GM12891 (cell line): ENCODE measurements at places on chromosomes 12 and 14.

DNA sequence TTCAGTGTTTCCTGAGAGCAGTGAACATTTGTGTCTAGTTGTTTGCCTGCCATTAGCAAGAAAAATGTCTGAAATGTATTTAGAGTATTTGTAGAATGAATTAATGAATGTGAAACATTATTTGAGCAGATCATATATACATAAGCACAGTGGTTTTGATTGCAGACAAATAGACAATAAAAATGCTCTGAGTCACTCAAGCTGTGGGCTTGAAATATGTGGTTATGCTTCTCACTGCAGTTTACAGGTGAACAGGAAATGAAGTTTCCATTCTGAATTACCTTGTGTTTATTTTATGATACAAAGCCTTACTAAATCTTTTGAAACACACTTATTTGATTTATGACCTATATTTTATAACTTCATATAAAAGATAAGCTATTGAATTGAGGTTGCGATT lies 827.7 kb downstream of the TMTC2 start:
- DNase-seq, result no peak

DNA sequence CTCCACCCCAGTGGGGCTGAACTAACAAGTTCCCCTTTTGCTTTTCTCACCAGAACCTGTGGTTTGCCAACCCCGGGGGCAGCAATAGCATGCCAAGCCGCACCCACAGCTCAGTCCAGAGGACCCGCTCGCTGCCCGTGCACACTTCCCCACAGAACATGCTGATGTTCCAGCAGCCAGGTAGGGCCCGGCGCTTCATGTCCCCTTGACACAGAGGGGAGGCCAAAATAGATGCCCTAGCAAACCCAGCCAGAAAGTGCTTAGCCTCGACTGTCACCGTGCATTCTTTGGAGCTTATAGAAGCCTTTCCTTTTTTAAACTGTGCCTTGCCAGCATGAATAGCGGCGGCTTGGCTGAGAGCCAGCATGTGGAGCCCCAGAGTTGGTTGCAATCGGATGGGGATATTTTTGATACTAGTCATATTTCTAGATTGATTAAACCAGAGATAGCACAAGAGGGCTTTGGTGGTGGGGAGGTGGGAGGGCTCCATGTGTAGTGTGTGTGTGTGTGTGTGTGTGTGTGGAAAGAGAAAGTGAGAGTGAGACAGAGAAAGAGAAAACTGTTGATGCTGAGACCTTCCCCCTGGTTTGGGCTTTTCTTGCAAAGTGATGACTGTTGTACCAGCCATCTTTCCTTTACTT lies 126.1 kb downstream of the GCH1 start:
- peak; percentile 34 for DNase-seq

DNA sequence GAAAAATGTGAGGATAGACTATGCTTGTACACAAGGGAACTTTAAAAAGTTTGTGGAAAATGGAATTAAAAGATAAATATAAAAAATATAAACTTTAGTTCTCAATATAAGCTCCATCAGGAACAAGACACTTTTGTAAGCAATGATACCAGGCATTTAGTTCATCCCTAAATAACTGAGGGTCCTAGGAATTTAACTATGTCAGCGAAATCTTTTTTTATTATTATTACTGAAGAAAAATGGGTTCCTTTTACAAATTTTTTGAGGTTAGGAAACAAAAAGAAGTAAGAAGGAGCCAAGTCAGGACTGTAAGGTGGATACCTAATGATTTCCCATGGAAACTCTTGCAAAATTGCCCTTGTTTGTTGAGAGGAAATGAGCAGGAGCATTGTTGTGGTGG lies 102.8 kb downstream of the TRMT5 start:
- DNase-seq, result no peak

DNA sequence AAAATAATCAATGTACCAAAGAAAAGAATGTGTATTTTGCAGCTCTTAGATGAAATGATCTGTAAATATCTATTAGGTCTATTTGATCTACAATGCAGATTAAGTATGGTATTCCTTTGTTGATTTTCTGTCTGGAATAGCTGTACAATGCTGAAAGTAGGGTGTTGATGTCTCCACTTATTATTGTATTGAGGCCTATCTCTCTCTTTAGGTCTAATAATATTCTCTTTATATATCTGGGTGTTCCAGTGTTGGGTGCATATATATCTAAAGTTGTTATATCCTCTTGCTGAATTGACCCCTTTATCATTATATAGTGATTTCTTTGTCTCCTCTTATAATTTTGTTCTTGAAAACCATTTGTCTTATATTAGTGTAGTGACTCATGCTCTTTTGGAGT lies 885.5 kb upstream of the FOXG1 start:
- DNase-seq, result no peak

DNA sequence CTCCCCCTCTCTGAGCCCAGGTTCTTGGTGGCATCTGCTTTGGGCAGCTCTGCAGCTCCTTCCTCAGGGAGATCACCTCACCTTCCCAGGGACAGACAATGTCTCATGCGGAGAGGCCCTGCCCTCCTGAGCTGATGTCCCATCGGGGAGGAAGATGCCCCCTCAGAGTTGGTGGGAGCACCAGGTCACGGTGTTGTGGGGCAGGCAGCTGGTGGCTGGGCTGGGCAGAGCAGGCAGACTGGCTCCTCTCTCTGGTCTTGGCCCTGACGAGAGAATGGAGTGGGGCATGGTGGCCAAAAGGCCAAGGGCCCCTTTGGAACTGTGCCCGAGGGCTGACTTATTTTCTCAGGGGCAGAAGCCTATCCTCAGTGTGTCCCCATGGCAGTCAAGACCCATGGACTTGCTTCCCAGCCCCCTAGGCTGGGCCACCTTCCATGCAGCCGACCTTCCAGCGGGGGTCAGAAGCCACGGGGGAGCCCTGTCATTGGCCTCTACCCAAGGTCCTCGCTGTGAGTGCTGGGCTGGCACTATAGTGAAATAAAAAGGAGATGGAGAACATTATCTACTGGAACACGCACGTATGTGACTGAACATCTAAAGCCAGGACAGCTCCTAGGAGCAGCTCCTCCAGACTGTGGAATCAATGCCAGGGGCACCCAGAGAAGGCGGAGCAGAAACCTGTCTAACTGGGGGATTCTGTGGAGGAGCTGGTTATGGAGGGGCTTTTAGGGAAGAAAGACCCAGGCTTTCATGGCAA lies 21.9 kb downstream of the PPP2R5C start:
- DNase-seq, result no peak

DNA sequence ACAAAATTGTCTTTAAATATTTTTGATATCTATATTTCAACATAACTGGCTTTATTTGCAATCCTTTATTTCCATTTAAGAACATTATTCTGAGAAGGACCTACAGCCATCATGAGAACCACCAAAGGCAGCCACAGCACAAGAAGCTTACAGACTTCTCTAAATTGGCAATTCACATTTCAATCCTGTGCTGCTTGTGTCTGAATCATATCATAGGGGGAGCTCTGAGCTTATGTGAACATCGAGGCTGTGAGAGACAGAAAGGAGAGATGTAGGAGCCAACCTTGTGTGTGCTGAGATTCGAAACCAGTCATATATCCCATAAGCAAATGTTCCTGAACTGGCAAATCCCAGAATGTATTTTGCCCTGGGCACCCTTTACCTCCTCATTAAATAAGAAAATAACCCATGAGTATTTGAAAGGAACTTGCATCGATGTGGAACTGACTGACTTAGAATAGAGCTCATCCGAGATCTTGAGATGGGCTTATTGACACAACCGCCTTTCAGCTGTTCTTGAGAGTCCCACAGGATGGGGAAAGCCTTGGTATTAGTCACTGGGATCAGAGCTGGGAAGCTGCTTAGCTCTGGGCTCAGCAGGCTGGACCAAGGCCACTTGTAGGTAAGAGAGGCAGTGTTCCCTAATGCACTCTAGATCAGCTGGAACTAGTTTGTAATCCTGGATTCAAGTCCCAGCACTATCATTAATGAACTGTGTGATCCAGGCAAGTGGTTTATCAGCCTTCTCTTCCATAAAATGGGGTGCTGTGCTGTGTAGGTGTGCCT lies 329.8 kb downstream of the CACNA1C start:
- no peak for DNase-seq

DNA sequence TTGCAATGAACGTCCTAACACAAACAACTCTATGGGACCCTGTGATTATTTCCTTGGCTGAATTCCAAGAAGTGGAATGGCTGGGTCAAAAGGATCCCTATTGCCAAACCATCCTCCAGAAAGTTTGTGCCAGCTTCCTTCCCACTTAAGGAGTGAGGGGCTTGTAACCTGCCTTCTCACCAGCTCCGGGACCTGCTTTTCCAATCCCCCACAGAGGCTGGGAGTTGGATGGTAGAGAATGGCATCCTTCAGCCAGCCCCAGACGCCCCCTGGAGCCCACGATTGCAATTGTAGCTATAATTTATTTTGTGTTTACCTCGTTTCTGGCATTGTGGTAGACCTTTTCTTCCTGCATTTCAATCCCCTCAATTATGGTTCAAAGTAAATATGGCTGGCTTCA lies 9.7 kb upstream of the ZDHHC22 start:
- DNase-seq, result peak; percentile 37

DNA sequence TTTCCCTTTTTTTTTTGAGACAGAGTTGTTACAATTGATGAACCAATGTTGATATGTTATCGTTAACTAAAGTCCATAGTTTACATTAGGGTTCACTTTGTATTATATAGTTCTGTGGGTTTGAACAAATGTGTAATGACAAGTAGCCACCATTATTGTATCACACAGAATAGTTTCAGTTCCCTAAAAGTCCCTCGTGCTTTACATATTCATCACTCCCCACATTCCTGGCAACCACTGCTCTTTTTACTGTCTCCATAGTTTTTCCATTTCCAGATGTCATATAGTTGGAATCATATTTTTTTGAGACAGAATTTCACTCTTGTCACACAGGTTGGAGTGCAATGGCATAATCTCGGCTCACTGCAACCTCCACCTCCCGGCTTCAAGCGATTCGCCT lies 12.5 kb downstream of the HSD17B6 start:
- no peak for DNase-seq

DNA sequence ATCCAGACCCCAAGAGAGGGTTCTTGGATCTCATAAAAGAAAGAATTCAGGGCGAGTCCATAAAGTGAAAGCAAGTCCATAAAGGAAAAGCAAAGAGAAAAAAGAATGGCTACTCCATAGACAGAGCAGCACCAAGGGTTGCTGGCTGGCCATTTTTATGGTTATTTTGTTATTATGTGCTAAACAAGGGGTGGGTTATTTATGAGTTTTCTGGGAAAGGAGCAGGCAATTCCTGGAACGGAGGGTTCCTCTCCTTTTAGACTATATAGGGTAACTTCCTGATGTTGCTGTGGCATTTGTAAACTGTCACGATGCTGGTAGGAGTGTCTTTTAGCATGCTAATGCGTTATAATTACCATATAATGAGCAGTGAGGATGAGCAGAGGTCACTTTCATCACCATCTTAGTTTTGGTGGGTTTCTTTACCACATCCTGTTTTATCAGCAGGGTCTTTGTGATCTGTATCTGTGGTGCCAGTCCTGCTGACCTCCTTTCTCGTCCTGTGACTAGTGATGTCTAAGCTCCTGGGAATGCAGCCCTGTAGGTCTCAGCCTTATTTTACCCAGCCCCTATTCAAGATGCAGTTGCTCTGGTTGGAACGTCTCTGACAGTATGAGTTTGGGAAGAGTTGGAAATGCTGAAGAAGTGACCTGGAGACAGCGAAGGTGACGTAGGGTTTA lies 100.5 kb downstream of the ZNF664 start:
- DNase-seq, result no peak

DNA sequence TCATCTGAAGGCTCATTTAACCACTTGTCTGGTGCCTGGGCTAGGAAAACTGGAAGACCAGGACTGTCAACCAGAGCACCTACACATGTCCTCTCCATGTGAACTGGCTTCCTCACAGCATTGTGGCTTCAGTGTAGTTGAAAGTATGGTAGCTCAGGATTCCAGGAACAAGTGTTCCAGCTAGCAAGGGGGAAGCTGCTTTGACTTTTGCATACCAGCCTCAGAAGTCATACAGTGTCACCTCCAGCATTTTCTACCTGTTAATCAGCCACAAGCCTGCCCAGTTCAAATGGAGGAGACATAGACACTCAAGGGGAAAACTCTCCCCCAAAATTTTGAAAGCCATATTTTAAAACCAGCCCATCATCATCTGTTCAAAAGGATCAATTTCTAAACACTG lies 212.8 kb upstream of the CAND1 start:
- no peak for DNase-seq

- DNase-seq, result no peak
Observed at GRCh38 chr12:79374545-79374944, 316.2 kb downstream of the PAWR start.

- DNase-seq, result no peak
Observed at GRCh38 chr12:24741216-24741615, 207.7 kb downstream of the BCAT1 start.

- DNase-seq, result no peak
Observed at GRCh38 chr12:4958697-4959375, 49.1 kb downstream of the KCNA1 start.

DNA sequence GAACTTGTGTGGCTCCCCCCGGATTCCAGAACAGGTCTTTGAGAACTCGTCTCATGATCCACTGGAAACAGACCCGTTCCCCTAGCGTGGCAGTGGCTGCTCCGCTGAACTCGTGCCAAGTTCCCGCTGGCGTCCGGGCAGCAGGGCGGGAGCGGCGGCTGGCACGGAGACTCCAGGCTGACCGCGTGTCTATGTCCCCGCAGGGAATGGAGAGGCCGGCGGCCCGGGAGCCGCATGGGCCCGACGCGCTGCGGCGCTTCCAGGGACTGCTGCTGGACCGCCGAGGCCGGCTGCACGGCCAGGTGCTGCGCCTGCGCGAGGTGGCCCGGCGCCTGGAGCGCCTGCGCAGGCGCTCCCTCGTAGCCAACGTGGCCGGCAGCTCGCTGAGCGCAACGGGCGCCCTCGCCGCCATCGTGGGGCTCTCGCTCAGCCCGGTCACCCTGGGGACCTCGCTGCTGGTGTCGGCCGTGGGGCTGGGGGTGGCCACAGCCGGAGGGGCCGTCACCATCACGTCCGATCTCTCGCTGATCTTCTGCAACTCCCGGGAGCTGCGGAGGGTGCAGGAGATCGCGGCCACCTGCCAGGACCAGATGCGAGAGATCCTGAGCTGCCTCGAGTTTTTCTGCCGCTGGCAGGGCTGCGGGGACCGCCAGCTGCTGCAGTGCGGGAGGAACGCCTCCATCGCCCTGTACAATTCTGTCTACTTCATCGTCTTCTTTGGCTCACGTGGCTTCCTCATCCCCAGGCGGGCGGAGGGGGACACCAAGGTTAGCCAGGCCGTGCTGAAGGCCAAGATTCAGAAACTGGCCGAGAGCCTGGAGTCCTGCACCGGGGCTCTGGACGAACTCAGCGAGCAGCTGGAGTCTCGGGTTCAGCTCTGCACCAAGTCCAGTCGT lies 1.5 kb downstream of the APOLD1 start:
- DNase-seq, result peak; percentile 90

DNA sequence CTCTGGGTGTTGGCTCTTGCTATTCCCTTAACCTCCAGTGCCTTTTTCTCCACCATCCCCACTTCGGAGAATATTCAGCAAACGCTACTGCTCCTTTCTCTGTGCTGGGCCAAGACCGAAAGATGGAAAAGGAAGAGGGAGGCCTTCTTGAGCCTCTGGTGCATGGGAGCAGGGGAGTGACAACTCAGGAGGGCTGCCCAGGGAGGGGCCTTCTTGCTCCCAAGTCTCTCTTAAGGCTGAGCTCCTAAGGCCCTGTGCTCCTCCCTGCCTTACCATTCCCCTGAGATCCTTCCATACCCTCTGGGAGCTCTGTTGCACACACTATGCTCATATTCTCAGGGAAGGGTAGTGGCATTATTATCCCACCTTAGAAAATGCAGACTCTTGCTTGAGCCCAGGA lies 34.9 kb downstream of the SH2B3 start:
- DNase-seq, result no peak

GRCh38 chr12:56593909-56594621 lies 36.1 kb downstream of the BAZ2A start:
- peak; percentile 55 for DNase-seq

GRCh38 chr12:47715877-47716548 lies 9.3 kb downstream of the ENDOU start:
- no peak for DNase-seq
